ENCODE measurements at places on chromosomes 6 and 20.

GRCh38 chr6:146892283-146892612 is 293.5 kb downstream of the ADGB start:
- no peak for DNase-seq

- DNase-seq: no peak
These were observed 5.6 kb downstream of the ZMYND8 start for GRCh38 chr20:47350691-47351545.

- DNase-seq: no peak
These were observed 10.6 kb upstream of the STX16 start for GRCh38 chr20:58640446-58640845.

DNA sequence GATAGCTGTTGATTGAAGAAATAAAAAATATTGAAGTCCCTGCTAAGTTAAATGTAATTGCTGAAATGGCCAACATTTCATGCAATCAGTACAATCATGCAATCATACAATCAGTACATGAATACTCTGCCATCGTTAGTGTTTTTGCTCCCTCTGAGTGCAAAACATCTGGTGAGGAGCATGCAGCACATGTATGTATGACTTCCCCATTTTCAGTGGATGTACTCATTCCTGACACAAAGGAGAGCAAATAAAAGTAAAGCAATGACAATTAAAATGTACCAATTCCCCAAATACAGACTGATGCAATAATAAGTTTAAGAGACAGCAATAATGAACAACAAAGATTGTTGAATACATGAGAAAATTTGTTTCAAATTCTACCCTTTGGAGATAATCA is 140.7 kb downstream of the PLCB1 start:
- no peak for DNase-seq

GRCh38 chr6:3269281-3269975 is 10.7 kb downstream of the PSMG4 start:
- DNase-seq: no peak

DNA sequence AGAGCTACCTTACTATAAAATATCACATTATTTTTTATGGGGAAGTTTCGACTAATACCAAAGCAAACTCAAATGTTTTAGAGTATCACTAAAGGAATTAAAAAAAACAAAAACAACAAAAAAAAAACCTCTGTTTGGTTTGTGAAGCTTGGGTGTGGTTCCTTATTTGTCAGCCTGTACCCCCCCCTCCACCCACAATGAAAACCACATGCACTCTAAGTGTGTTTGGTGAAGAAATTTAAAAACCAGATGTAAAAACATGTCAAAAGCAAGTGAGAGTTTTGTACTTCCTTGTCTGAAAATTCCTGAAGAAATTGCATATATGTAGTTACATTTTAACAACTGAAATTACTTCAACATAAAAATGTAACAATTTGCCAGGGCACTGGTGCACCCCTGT is 3.1 kb downstream of the STK38 start:
- DNase-seq: peak; percentile 53

GRCh38 chr6:134247231-134247833 is 70.6 kb downstream of the SGK1 start:
- DNase-seq: no peak

DNA sequence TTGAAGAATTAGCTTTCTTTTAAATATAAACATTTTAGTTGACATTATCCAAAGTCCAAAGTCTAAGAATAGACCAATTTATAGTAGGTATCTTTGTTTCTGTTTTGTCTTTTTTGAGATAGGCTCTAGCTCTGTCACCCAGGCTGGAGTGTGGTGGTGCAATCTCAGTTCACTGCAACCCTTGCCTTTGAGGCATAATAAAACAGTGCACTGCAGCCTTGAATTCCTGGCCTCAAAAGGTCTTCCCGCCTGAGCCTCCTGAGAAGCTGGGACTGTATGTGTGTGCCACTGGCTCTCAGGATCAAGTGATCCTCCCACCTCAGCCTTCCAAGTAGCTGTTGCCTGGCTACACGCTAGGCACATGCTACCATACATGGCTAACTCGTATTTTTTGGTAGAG is 135.4 kb downstream of the REV3L start:
- no peak for DNase-seq

DNA sequence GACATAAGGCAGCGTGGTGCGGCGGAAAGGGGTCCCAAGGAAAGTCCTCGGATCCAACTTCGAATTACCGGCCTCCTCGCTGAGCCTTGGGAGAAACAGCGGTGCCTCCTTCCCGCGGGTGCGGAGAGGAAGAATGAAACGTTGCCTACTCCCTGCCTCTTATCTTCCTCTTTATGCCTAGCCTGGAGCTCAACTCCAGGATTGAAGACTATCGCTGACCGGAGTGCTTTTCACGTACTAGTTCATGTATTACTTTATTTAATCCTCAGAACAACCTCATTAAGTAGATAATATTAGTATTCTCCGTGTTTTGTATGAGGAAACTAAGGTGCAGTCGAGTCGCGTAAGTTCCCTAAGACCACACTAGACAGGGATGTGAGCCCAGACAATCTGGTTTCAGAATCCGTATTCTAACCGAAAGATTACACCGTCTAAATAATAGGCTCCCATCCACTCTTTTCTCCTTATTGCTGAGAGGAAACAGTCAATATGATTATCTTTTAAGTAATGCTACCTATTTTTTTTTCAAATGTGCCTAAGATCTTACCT is 793 bp upstream of the PDSS2 start:
- no peak for DNase-seq

GRCh38 chr6:149454346-149454848 is 30.4 kb downstream of the ZC3H12D start:
- DNase-seq: peak; percentile 98

GRCh38 chr6:63447134-63447533 is 125.1 kb upstream of the LOC128125822 start:
- no peak for DNase-seq

DNA sequence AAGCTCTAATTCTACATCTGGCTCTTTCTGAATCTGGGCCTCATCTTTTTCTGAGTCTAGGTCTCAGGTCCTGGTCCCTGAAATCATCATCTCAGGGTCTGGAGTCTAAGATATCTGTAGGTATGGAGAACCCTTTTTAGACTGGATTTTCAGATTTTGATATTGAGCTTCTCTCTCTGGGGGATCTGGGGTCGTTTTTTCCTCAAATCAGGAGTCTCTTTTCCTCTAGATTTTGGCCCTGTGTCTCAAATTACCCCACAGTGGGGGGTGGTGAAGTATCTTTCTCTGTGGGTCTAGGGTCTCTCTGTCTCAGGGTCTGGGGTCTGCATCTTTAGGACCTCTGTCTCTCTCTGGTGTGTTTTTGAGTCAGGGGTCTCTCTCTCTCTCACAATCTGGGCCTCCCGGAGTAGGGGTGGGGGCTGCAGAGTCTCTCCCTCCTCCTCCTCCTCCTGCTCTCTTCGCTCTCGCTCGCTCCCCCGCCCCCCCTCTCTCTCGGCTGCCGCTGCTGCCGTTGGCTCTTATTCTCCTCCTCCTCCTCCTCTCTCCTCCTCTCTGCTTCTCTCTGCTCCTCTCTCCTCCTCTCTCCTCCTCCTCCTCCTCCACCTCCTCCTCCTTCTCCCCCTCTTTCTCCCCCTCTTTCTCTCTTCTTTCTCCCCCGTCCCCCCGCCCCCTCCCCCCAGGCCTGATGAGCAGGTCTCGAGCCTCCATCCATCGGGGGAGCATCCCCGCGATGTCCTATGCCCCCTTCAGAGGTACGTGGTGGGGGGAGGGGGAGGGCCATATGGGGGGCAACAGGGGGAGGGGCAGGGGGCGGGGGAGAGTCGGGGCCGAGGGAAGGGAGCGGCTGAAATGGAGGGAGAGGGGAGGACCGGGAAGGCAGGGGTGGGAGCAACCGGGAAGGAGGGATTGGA is at the start of gene SYNGAP1:
Gene SYNGAP1, plus strand, starts transcription at position 486 of the 911 bp plus-strand sequence. Its CDS starts 200 bp downstream, at position 686.
- DNase-seq: peak; percentile 73

All from fibroblast of lung (primary cell).